NCI-H2171 (cell line): ENCODE measurements at places on chromosomes 1 and 21.

GRCh38 chr21:26587736-26588201 lies 14.7 kb upstream of the CYYR1 start:
- no peak for DNase-seq

DNA sequence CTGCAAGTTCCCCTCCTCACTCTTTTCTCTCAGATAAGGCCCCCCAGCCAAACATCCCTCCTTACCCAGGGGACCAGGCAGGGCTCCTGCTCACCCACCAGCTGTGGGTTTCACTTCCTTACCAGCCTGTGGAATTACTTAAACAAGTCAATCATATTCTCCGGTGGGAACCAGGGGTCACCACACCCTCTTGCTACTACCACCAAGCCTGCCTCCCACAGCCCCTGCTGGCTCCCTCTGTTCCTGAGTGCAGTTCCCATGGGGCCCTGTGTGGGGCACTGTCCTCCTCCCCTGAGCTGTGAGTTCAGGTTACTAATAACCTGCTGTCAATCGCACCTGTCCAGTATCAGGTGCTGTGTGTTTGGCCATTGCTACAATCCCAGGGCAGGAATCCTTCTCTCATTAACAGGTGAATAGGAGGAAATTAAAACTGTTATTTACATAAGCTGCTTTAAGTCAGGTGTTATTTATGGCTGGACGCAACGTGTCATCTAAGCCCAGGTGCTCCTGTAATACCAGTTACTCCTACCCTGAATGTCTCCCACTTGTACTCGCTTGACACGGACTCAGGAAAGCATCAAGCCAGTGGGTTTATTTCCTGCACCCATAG lies 53.1 kb upstream of the LBR start:
- DNase-seq: peak; percentile 52

DNA sequence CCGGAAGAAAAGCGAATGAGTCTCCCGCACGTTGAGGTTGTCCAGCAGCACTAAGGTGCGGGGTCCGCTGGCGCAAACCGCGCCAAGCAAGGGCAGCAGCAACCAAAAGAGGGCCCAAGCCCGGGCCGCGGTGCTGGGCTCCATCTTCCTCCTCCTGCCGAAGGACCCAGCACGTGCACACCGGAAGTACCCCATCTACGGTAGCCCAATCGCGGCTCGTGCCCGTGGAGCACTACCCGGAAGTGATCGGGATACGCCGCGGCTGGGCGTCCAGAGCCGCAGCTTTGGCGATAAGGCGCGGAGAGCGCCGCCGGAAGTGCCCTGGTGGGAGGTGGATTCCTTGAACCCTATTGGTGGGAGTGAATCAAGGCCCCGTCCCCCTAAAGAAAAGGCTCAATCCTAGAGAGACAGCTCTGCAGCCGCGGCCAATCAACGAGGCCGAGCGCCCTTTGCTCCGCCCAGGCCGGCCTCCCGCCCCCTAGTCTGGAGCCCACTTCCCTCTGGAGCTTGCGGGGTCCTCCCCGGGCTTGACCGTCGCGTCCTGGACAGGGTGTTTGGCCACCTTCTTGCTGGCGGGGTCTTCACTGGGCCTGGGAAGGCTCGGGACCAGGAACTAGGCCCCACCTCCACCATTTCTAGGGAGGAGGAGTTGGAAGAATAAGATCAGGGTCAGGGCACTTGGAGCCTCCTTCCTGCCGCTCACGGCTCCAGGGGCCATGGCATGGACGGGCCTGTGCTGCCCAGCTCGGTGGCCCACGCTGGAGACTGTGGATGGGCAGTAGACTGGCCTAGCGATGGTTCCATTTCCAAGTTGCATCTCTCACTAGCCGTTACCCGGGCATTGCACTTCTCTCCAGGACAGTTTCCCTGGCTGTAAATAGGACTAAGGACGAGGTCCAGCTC lies at the start of gene DDOST:
TSS of gene DDOST (minus strand) at position 163 of the 903 bp plus-strand sequence. CDS start at position 144, 19 bp downstream.
- DNase-seq: peak; percentile 96

- DNase-seq: no peak
Measured at GRCh38 chr1:232476538-232476950, 153.4 kb downstream of the SIPA1L2 start.

DNA sequence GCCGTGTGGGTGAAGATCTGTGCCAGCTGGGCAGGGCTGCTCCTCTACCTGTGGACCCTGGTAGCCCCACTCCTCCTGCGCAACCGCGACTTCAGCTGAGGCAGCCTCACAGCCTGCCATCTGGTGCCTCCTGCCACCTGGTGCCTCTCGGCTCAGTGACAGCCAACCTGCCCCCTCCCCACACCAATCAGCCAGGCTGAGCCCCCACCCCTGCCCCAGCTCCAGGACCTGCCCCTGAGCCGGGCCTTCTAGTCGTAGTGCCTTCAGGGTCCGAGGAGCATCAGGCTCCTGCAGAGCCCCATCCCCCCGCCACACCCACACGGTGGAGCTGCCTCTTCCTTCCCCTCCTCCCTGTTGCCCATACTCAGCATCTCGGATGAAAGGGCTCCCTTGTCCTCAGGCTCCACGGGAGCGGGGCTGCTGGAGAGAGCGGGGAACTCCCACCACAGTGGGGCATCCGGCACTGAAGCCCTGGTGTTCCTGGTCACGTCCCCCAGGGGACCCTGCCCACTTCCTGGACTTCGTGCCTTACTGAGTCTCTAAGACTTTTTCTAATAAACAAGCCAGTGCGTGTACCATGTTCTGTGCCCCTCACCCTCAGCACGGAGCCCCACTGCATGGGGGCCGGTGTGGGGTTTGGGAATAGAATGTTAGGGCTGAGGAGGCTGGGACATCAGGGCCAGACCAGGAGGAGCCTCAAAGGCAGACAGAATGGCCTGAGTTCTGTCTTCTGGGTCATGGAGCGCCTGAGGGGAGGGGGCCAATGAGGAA lies 21.3 kb downstream of the SERINC2 start:
- peak; percentile 80 for DNase-seq
